Type B pancreatic cell (in vitro differentiated cells): ENCODE measurements at places on chromosomes 6 and 20. TPM values are rescaled to one million over a fixed set of nuclear protein-coding genes. Genes with fewer than 3 reads are reported as not detected.

Gene SYNGAP1
- total RNA-seq: 18.4 and 74.1 TPM in 2 replicates

Gene MAK
- total RNA-seq: 0.43 and 1.6 TPM in 2 replicates

Gene BMP2
- 12.8 and 17.9 TPM in 2 replicates for total RNA-seq

Gene PPIL6
- total RNA-seq: 3.4 and 6.1 TPM in 2 replicates

Gene CST2
- 2.6 and 8.5 TPM in 2 replicates for total RNA-seq

Gene MOG
- total RNA-seq: not detected in 2 replicates
